ENCODE measurements at places on chromosomes 2 and 18.

DNA sequence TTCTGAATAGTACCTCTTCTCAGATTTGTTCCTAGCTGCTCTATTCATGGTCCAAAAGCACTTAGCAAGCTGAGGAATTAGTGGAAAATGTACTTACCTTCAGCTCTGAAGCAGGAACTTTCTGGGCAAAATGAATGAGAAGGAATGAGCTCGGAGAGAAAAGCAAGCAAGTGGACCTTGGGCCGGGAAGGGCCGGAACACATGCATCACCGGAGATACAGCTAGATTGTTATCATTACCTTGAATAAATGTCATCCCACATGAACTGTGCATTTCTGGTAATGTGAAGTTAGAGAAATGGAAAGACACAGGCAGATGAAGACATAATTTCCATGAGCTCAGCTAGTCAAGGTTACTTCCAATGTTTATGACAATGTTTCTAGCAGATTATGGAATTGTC, at the start of gene MC2R:
MC2R (minus strand) TSS at position 146 of the 400 bp plus-strand sequence. CDS start 30,018 bp downstream, outside the sequence.
- DNase-seq: no peak

DNA sequence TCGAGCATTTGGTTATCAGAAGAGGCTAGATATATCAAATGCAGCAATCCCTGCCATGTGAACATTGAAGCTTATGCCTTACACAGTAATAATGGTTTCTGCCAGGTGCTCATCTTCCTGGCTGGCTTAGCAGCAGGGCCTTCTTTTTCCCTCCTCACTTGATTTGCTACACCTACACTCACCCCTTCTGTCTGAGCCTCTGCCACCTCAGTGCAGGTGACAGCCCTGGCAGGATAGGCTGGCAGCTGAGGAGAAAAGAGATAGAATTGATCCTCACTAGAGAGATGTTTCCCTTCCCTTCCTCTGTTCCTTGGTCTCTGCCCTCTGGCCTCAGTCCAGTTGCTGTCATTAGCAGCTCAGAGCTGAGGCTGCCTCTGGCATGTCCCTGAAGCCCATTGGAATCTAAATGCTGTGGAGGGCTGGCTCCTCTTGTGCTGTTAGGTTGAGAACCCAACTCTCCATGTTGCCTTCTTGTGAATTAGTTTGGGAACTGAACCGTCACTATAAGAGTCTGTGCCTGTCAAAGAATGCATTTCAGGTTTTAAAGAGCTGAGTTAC, 18.2 kb downstream of the MPHOSPH10 start:
- DNase-seq: no peak

DNA sequence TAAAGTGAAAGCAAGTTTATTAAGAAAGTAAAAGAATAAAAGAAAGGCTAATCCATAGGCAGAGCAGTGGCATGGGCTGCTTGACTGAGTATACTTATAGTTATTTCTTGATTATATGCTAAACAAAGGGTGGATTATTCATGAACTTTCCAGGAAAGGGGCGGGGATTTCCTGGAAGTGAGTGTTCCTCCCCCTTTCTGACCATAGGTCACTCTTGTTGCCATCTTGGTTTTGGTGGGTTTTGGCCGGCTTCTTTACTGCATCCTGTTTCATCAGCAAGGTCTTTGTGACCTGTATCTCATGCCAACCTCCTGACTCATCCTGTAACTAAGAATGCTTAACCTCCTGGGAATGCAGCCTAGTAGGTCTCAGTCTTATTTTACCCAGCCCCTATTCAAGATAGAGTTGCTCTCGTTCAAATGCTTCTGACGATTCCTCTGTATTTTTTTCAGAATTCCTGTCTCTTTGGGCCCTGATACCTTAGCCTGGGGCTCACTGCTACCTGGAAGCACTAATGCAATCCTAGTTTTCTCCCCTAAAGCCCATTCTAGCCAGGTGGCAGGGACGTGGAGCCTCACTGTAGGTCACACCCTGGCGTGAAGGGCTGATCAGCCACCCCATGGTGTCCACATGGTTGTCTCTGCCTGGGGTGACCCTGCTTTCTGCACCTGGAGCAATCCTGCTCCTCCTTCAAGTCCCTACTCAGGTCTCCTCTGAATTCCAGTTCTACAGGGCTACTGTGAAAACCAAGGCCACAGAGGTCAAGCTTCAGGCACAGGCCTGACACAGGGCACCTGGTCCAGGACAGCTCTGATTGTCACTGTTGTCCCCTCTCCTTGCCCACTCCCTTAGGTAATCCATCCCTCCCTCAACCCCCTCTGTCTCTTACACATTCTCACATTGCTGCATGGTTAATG, 6.0 kb upstream of the SLC35F6 start:
- no peak for DNase-seq

- no peak for DNase-seq
Observed at GRCh38 chr18:62612776-62613175, 90.0 kb downstream of the ZCCHC2 start.

DNA sequence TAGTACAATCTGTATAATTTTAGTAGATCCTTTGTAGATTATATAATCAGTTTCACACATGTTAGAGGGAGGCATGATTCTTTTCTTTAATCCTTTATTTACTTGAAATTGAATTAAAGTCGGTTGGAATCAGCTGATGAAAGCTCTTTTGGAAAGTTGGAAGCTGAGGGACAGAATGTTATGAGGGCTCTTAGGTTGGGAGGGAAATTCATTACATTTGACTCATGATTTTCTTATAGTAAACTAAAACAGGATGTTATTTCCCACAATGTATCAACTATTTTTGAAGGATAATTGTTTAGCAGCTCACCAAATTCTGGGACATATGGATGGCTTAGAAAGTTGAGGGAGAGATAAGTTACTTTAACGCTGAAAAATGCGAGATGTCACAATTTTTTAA, 52.7 kb upstream of the TMEFF2 start:
- DNase-seq: no peak

DNA sequence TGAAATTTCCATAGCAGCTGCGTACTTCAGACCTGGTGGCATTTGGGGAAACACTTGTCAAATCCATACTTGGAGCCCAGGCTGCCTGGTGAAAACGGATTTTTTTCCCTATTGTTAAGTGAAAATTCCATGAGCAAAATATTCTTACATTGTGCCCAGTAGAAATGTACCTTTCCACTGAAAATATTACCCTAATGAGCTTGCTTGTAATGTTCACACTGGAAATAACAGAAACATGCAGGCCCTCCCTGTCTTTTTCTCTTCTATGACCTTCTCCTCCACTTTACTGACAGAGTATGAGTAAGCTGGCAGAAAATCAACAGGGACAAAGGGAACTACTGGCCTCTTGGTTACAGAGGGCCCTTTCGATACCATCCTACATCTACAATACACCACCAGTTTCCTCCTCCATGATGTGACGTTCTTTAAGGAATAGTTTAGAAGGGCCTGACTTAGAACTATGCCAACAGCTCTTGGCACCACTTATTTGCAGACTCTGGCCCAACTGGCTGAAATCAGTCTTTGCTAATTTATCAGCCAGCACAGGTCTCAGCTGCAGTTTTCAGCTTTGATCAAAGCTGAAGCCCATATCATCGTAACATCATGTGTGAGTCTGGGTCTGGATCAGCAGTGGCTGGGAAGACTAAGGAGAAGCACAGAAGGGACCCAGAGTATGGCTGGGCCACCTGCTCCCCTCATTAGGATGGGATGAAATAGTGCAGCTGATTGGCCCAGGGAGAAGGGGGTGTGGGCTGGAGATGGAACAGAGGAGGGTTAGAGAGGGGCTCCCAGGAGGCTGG, 272.2 kb upstream of the ID2 start:
- DNase-seq: no peak

- DNase-seq: no peak
Observed at GRCh38 chr2:231615058-231615671, 22.5 kb downstream of the TEX44 start.

DNA sequence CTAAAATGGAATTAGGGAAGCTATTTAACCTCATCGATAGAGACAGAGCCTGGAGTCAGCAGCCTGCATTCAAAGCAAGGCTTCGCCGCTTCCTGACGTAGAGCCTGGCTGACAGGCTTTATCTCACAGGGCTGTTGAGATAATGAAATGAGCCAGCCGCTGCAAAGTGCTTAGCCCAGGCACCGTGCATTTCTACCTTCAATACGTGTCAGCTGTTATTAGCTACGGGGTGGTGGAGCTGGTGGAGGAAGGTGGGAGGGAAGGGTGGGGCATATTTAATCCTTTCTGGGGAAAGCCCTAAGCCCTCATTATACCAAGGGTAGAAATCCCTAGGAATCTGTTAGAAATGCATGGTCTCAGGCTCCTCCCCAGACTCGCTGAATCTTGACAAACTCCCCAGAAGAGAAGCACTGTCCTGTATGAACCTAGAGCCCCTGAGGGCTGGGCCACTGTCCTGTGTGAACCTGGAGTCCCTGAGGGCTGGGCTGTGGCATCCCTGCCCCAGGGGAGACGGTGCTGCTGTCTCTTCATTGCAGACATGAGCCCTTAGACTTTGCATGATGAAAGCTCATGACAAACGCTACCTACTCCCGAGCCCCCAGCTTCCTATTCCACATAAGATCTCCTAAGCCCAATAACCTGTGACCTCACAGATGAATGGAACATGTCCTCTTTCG, 72.4 kb downstream of the ALPK2 start:
- DNase-seq: no peak
